IgD-negative memory B cell (primary cell): ENCODE measurements at places on chromosomes 2 and 18. TPM values are rescaled to one million over a fixed set of nuclear protein-coding genes. Genes with fewer than 3 reads are reported as not detected.

The NHEJ1 gene
- polyA plus RNA-seq, result 22.9 TPM

The ITPRIPL1 gene
- polyA plus RNA-seq, result 4.4 TPM

The MC5R gene
- polyA plus RNA-seq, result not detected

The BBS5 gene
- polyA plus RNA-seq, result 0.24 TPM

The HOXD4 gene
- not detected for polyA plus RNA-seq

The TWIST2 gene
- not detected for polyA plus RNA-seq

The IL36G gene
- polyA plus RNA-seq, result not detected

The MALT1 gene
- 51.9 TPM for polyA plus RNA-seq

The BCL11A gene
- polyA plus RNA-seq, result 189 TPM

The PTMA gene
- polyA plus RNA-seq, result 2,664 TPM

The MC4R gene
- polyA plus RNA-seq, result not detected

The SLC5A7 gene
- not detected for polyA plus RNA-seq

The SRD5A2 gene
- polyA plus RNA-seq, result not detected

The AOX1 gene
- polyA plus RNA-seq, result not detected

The ARHGEF33 gene
- not detected for polyA plus RNA-seq

The ADD2 gene
- 17.3 TPM for polyA plus RNA-seq

The NAT8 gene
- polyA plus RNA-seq, result not detected

The C2orf80 gene
- not detected for polyA plus RNA-seq

The DTNA gene
- polyA plus RNA-seq, result not detected

The DDX18 gene
- polyA plus RNA-seq, result 44.3 TPM

The HSPD1 gene
- polyA plus RNA-seq, result 92.3 TPM

The NLRC4 gene
- polyA plus RNA-seq, result 1.6 TPM

The SERPINB12 gene
- polyA plus RNA-seq, result not detected

The REEP1 gene
- not detected for polyA plus RNA-seq

The FBXO48 gene
- 0.44 TPM for polyA plus RNA-seq

The AFF3 gene
- 85.9 TPM for polyA plus RNA-seq

The C1D gene
- polyA plus RNA-seq, result 35.9 TPM
